Activated CD4-positive, CD25-positive, alpha-beta regulatory T cell (primary cell): ENCODE measurements at places on chromosomes 11 and 22.

DNA sequence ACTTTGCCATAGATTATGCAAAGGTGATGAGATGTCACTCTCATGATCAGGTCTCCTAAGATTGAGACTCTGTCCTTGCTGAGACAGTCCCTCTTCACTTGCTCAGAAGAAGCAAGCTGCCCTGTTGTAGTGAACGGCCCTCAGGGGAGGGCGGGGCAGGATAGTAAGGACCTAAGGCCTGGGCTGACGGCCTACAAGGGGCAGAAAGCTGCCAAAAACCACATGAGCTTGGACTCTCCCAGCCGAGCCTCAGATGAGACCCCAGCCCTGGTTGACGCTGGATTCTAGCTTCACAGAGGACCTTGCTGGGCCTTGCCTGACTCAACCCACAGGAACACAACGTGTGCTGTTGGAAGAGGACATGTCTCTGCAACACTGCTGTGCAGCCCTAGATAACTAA is 1182.5 kb downstream of the TBC1D22A start:
- no peak for DNase-seq

DNA sequence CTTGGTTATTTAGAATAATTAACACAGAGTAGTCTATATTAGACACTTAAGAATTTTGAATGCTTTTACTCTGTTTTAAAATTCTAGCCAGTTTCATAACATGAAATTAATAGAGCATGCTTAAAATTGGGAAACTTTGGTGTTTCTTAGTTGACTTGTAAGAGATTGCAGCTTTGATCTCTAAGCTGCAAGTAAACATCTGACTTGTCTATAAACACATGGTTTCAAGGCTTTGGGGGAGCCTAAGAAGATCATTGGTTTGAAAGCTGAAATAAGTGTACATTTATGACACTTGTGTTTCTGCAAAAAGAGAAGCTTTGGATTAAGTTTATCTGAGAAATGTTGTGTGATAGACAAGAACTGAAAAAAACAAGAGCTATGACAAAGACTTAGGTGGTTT is 37.8 kb downstream of the YAP1 start:
- DNase-seq: no peak

GRCh38 chr11:119896387-119897045 is 167.5 kb upstream of the NECTIN1 start:
- no peak for DNase-seq

GRCh38 chr11:19864141-19865140 is 151.8 kb downstream of the NAV2 start:
- DNase-seq: no peak

GRCh38 chr11:128551611-128552335 is 35.6 kb downstream of the ETS1 start:
- no peak for DNase-seq

DNA sequence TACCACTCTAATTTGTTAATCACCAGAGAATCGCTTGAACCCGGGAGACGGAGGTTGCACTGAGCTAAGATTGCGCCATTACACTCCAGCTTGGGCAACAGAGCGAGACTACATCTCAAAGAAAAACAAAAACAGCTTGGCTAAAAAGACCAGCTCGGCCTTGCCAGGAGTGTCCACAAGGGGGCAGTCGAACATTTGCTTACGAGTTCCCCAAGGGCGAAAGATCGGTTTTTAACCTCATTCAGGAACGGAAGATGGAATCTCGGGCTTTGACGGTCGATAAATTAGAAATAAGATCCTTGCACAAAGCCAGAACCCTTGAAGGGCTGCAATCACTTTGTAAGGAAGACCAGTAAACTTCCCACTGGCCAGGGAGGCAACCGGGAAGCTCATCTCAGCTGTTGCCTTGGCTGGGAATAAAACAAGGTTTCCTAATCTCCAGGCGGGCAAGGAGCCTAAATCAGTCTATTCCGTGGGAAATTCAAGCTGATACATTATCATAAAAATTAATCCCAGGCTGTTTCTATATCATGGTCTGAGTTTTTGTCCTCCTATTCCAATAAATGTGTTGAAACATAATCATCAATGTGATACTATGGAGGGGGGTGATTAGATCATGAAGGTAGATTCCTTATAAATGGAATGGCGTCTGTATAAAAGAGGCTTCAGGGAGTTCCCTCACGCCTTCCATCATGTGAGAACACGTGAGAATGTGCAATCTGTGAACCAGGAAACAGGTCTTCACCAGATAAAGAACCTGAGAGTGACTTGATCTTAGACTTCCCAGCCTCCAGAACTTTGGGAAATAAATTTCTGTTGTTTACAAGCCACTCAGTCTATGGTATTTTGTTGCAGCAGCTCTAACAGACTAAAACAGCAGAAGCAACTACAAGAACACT is 14.9 kb upstream of the SLC29A2 start:
- DNase-seq: peak; percentile 77

DNA sequence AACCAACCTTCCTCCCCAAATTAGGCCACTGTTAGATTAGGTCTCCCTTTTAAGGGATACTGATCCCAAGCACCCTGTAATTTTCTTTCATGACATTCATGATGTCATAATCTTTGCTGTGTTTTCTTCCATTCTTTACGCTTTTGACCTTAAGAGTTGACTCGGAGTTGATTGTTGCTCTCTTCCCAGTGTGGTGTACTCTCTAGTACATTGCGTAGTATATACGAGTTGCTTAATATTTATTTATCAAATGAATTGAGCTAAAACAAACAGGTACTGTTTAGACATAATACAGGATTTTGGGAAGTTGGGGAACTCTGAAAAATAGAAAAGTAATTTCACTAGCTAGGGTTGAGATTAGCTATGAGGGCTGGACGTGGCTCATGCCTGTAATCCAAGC is 49.8 kb downstream of the SVIP start:
- DNase-seq: no peak

- DNase-seq: no peak
Observed at GRCh38 chr22:50105208-50106100, 15.6 kb downstream of the MOV10L1 start.

- no peak for DNase-seq
Observed at GRCh38 chr11:44361813-44362212, 51.9 kb upstream of the ALX4 start.

DNA sequence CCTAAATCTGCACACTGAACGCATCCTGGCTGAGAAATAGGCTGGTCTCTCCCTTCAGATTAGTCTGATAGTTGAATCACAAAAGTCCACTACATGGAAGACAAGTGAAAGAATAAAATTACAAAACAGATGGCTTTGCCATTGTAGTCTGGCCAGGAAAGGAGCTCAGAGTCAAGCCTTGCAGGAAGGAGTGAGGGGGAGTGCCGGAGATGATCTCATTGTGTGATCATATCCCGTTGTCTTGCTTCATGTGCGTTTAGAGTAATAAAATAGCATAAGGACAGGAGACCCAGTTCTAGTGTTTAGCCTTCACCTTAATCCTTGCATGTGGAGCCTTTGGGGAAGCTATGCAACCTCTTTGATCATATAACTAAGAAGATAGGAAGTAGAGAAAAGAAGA is 666.7 kb upstream of the RAG2 start:
- DNase-seq: no peak

GRCh38 chr22:20651286-20651685 is 122.6 kb upstream of the SERPIND1 start:
- DNase-seq: no peak

DNA sequence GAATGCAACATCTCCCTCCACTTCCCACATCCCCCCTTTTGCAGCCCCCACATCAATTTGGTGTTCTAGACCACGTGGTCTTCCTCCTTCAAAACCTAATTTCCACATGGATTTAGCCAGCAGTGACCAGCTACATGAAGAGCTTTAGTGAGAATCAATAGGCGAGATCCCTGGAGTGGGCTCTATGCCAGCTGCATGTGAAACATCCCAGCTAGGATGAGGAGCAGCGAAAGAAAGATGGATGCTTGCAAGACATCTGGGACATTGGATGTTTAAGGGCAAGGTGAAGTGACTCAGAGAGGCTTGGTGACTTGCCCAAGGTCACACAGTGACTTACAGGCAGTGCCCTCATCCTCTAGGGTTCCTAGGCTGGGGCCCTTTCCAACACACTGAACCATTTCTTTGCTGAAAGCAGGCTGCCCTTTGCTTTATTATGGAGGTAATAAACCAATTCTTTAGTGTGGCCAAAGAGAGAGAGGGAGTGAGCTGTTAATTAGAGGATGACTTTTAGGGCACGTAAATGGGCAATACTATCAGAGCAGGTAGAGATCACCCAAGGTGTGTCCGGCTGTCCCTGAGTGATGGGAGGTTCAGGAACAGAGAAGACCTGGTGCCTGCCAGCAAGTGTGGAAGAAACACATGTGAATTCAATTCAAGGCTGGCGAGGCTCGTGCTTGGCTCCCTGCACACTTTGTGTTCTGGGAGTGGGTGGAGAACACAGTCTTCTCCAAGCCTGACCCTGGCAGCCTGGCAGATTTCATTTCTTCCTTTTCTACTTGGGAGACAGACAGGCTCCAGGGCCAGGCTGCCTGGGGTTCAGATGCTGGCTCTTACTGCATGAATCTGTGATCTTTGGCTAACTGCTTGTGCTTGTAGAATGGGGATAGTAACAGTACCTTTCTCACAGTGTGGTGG is 24.0 kb downstream of the TSPAN18 start:
- DNase-seq: no peak

- DNase-seq: peak; percentile 18
Observed at GRCh38 chr11:111531687-111532364, 8.7 kb upstream of the LAYN start.

DNA sequence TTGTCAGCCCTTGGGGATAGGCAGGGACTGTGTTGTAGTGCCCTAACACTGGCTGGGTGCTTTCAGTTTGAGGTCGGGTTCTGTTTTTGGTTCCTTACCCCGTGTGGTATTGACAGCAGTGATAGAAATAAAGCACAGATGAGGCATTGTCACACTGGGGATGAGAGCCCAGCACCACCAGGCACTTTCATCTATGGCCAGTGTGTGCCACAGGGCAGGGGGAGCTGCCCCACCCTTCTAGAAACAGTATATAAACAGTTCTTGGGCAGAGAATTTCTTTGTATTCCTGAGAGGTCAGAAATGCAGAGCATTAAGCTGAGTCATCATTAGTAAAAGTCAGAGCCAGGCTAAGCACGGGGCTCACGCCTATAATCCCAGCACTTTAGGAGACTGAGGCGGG is 23.1 kb upstream of the CDC42EP2 start:
- no peak for DNase-seq

DNA sequence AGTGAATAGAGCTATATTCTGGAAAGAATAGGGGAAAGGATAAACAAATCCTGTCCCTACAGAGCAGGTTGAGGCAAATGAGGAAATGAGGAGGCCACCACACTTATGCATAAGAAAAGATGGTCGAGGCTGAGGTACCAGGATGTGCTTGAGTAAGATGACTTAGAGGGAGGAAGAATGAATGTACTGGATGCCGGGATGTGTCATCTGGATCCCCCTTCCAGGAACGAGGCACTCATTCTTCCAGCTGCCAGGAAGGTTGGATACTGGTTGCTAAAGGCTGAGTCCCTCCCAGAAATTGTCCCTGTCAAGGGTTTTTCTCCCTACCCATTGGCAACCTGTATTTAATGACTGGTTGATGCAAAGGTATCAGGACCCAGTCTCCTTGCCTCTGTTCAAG is 31.1 kb upstream of the SYT9 start:
- DNase-seq: no peak

GRCh38 chr22:32048069-32048468 is 5.0 kb downstream of the SLC5A1 start:
- DNase-seq: no peak

DNA sequence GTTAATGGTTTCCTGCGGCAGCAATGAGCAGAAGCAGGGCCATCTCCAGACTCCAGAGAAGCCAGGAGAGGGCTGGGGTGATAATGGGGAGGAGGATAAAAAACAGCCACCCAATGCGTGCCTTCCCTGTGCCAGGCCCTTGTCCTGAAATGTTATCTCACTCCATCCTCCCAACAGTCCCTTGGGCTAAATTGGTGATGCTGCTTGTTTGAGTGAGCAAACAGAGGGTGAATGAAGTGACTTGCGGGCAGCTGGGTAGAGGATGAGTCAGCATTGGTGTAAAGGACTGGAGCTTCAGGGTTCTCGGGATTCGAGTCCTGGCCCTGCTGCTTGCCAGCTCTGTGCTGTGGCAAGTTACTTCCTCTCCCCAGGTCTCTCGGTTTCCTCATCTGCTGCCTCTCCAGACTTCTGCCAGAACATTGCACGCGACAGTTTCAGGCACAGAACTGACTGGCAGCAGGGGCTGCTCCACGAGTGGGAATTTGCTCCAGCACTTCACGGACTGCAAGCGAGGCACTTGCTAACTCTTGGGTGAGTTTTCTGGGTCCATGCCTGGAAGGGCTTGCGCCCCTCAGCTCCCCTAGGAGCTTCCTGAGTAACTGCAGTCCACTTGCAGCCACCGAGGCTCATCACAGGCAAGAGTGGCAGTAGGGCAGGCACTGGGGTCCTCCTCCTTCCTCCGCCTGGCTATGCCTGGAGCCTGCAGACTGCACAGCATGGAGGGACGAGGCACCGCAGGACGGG is at the start of gene P2RY6:
P2RY6 (plus strand) TSS at position 403 of the 744 bp plus-strand sequence. CDS start 24,181 bp downstream, outside the sequence.
- no peak for DNase-seq

GRCh38 chr11:71324788-71325417 is 72.5 kb upstream of the SHANK2 start:
- DNase-seq: no peak

DNA sequence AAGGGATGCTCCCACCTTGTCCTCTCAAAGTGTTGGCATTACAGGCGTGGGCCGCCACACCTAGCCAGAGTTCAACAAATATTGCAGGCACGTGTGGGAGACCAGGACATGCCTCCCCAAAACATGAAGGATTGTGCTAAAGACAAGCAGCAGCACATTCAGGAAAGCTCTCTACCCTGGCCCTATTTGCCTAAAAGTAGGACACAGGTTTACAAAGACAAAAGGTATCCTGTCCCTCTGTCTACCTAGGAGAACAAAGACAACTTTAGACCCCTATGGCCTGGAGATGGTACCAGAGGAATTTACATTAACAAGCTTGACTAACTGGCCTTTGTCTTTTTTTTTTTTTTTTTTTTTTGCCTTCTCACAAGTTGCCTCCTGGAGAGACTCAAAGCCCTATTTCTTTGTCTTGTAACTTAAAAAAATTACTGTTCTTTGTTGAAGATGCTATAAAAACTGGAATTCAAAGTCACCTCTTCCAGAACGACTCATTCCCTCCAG is 859 bp upstream of the ACCS start:
- no peak for DNase-seq

GRCh38 chr11:69052343-69053168 is 3.8 kb downstream of the TPCN2 start:
- DNase-seq: no peak

GRCh38 chr11:43315966-43316365 is 4.2 kb downstream of the API5 start:
- DNase-seq: no peak

DNA sequence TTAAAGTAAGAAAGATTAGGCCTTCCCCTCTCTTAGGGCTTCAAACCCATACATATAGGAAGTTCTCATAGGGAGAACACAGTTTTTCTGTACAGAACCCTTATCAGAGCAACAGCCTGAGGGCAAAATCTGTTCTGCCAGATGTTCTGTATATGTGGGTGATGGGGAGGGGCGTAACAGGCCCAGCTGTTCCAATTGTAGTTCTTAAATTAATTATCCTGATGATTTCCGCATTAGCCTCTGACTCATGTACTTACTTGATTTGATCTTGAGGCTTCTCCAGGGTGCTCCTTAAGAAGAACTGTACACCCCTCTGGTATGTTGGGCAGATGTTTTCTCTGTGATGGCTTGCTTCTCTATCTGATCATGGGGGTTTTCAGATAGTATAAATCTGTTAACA is 123.1 kb upstream of the C11orf87 start:
- no peak for DNase-seq
